ENCODE measurements at places on chromosomes 12 and 14.
A peak's percentile ranks its signal among the peaks of the same experiment; 100 is the strongest.

DNA sequence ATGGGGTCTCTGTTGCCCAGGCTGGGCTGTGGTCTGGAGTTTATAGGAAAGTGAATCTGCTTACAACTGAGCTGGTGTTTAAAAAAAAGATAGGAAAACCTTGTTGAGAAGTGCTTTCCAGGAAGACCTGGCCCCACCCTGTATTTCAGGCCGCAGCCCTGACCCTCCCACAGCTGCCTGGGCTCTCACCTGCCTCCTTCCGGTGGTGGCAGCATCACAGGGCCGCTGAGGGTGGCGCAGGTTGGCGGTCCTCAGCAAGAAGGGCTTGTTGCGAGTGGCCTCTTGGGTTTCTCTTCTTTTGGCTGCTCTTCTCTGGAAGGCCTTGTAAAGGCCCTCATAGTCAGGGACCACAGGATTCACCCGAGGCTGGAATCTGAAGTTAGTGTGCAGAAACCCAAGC lies 7.7 kb downstream of the FAM161B start:
- no peak for DNase-seq

DNA sequence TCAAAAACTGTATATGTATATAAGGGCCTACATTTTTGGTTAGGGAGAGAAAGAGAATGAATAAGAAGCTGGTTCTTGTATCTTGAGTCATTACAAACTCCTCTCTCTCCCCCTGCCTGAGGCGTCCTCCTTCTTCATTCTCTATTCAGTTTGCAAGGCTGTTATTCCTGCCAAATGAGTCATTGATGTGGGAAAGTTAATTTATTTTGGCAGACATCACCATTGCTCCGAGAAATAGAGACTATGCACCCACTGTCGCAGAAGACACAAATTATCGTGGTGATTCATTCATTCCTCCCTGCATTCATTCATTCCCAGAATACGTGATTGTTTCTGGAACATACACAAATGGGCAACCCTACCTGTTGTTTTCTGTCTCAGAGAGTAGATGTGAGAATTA lies 112.5 kb upstream of the MED13L start:
- DNase-seq: peak; percentile 86

DNA sequence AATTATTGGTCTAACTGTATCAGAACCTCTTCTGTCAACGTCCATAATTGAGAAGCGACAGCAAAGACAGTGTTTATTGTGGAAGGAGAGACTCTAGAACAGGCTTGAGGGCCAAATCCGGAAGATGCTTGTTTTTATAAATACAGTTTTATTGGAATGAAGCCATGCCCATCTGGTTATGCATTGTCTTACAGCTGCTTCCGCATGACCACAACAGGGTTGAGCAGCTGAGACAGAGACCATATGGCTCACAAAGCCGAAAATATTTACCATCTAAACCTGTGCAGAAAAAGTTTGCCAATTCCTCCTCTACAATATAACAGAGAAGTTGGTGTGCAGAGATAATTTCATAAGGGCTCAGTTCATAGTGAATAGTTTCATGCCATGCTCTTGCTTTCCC lies 24.5 kb downstream of the PRKAB1 start:
- no peak for DNase-seq

- DNase-seq: no peak
Observed at GRCh38 chr14:22819151-22819988, 4.1 kb upstream of the SLC7A7 start.

DNA sequence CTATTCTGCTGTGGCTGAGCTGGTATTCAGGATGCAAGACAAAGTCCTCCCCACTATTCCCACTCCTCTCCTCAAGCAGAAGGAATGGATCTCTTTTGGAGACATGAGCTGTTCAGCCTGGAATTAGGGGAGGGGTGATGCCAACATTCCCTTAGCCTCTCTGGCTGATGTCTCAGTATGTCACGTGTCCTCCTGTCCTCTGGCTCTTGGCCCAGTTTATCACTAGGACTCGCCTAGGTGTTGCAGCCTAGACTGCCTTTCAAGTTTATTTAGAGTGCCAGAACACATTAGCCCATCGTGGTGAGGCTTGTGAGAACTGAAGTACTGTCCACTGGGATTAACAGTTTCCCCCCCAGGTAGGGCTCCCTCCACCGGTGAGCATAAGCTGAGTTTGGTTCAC lies 239.9 kb upstream of the MIS18BP1 start:
- no peak for DNase-seq

DNA sequence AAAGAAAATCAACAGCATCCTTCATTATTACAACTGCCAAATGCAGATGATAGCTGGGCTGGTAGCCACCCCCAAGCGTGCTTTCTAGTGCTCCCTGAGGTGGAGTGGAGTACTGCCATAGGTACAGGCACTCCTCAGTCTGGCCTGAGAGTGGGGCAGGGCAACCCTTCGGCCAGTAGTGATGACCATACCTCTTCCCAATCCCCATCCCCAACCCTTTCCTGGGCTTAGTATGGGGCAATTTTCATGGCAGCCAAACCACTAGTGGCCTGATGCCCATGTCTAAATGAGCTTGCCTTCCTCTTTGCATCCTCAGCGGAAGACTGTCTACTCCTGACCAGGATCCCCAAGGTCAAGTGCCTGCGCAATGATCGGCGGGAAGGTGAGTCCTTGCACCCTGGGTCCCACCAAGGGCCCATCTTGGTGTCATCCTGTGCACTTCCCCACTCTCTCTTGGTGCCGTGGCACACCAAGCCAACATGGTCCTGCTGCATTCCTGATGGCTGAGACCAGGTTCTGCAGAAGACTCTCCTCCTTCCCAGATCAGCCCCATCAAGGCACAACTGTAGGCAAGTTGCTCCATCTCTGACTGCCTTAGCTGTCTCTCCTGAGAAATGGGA lies 65.8 kb downstream of the GALNT16 start:
- DNase-seq: peak; percentile 51

DNA sequence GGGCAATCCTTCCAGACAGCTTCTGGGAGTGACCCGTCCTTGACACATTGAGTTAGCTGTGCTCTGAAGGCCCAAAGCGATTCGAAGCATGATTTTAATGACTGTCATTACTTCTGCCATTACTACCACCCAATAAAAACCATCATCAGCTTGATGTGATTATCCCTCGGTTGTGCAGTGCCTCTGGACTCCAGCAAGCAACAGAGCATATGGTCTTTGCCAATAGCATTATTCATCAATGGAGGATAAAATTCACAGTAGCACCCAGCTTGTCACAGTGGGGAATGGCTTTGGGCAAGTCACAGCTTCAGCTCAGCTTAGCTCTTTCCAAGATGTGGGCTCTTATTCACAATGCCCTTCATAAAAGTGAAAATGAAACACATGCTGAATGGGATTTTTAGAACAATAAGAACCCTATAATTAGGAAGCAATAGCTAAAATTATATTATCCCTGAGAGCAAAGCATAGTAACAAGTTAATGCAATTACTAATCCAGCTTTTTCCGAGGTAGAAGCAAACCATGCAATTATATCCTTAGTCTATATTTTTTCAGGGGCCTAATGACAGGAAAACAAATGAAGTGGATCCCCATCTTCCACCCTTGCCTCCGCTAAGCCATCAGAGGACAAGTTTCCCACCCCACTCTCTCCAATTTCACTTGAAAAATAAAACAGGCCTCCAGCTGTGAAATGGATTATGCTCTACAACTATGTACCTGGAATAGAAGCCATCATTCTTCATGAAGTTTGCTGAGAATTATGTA lies 163.0 kb upstream of the EEA1 start:
- DNase-seq: no peak

GRCh38 chr14:44846232-44846824 lies 115.4 kb downstream of the KLHL28 start:
- no peak for DNase-seq

DNA sequence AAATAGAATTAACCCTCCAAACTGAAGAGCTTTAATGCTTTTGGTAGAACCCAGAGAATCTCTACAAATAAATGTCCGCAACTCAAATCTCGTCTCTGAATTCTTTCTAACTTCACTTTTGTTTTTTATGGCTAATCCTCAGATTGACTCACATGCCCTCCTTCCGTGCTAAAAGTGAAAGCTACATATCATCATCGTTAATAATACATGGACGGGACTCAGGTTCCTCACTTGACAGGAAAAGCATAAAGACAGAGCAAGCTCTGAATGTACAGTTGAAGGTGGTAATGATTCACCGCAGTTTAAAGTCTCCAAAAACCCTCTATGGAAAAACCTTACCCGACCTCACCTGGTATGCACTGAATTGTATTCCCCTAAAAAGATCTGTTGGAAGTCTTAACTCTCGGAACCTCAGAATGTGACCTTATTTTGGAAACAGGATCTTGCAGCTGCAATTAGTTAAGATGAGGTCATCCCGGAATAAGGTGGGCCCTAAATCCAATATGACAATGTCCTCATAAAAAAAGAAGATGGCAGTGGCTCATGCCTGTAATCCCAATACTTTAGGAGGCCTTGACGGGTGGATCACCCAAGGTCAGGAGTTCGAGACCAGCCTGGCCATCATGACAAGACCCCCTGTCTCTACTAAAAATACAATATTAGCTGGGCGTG lies 147.4 kb upstream of the FOXN3 start:
- DNase-seq: no peak

DNA sequence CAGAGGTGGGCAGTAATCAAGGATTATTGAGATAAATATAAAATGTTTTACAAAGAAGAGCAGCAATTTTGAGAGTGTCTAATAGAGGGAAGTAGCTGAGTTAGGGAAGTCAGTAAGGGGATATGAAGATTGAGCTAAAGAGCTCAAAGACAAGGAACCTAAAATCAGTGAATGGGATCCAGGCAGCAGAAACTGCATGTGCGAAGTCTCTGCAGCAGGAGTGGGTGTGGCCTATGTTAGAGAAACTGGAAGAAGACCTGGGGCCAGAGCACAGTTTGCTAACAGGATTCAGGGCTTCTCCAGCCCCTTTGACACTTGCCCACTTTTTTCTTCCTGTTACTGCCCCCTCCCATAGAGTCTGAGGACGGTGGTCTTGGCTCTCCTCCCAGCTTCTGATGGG lies 36.3 kb upstream of the PLXNC1 start:
- no peak for DNase-seq

DNA sequence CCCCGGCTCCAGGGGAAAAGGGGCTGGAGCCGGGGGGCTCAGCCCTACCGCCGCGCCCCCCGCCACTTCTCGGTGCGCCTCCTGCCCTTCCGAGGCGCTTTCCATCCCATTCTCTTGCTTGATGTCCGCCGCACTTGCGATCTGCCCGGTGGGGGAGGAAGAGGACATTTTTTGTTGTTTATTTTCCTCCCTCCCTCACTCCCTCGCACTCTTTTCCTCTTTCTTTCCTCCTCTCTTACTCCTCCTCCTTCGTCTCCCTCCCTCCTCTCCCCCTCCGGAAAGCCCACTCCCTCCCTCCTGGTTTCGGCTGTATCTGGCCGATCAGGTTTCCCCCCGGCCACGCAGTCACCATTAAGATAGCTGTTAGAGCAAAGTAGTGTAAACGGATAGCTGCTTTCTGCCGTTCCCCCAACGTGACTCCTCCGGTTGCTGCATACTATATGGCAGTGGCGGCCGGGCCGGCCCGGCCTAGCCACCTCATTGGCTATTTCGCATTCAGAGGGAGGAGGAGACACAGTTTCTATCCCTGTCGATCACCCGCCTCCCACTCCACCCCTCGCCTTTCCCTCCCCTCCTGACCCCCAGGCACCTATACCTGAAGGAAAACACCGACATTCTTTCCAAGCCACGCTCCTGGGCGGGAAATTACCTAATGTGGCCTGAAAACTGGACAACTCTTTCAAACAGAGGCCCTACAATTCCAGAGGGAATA lies at the start of gene SIX4:
SIX4 (minus strand) TSS at position 445 of the 712 bp plus-strand sequence; CDS start at position 168, 277 bp downstream.
- DNase-seq: peak; percentile 96

DNA sequence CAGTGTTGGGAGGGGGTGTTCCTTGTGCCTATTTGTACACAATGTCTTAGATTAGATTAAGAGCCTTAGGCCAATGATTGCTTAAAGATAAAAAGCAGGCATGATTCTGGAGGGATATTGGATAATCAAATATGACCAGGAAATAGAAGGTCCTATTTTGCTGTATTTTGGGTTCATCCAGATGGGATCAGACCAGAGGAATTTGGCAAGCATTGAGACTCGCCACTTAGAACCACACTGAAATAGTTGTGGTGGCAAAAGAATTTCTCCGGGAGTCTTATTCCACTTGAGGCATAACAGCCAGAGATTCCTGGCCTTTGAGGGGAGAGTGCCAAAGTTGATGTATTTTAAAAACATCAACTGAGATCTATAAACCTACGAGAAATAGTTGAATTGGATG lies 327.2 kb downstream of the RAD51B start:
- no peak for DNase-seq

- peak; percentile 59 for DNase-seq
Observed at GRCh38 chr14:104290756-104291122, 152.4 kb downstream of the KIF26A start.

GRCh38 chr12:115752913-115753726 lies 524.4 kb downstream of the MED13L start:
- no peak for DNase-seq

DNA sequence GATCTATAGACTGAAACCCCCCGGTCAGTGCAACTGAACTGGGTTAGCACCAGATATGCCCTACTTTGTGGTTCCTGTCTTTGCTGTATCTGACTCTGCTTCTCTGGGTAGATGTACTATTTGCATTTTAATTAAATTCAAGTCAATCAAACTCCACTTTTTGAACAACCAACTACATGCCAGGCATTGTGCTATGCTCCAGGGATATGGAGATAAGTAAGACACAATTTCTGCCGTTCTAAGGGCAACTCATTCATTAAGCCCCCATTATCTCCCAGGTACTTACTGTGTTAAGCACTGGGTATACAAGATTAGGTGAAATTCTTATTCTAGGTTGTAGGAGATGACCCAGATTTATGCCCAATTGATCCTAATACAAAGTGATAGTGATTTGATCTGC lies 62.7 kb upstream of the JDP2 start:
- DNase-seq: no peak

- no peak for DNase-seq
Observed at GRCh38 chr14:35406506-35407305, 2.2 kb upstream of the NFKBIA start.

DNA sequence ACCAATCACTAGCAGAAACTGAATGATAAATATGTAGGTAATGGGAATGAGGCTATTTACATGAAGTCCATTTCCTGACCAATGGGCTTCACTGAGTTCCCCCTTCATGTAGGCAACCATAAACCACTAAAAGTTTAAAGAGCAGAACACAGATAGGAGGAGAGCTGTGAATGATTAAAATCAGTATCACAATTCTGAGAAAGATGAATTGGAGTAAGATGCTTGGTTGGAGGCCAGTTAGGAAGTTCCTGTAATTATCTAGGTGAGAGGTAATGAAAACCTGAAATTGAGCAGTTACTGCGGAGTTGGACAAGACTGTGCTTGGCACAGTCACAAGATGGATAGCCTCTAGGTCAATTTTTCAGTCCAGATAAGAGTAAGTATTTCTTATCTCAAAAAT lies 56.6 kb downstream of the GALNT4 start:
- no peak for DNase-seq

- no peak for DNase-seq
Observed at GRCh38 chr14:71507681-71508080, 424.5 kb upstream of the RGS6 start.
